Activated CD4-positive, alpha-beta T cell treated with anti-CD3 and anti-CD28 coated beads for 48 hours (primary cell): ENCODE measurements at places on chromosomes 2 and 18.

- DNase-seq = no peak
These were observed 64.7 kb upstream of the HNRNPA3 start for GRCh38 chr2:177147834-177148445.

DNA sequence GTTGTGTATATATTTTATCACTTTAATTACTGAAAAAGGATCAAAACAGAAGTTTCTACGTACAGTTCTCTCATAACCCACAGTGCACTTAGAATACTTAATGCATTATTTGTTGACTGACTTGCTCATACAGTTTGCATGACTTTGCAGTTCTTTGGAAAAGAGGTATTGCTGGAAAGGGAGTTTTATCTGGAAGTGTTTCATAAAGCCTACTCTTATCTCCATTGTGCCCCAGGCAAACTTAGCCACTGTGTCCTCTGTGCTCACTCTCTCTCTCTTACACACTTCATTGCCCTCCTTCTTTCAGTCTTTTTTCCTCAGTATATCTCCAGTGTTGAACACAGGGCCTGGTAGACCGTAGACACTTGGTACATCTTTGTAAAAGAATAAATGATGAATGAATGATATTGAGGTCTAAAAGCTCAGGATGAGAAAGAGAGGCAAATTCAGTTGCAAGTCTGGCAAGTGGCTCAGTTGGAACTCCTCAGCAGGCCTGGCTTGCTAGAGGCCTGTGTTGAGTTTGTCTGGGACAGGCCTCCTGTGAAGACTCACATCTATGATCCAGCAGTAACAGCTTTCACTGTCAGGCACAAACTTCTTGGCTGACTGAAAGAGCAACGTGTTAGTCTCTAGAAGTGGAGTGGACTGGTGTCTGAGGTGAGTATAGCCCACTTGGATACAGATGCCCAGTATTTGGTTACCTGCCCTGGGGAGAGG, 56.1 kb downstream of the SETBP1 start:
- no peak for DNase-seq

DNA sequence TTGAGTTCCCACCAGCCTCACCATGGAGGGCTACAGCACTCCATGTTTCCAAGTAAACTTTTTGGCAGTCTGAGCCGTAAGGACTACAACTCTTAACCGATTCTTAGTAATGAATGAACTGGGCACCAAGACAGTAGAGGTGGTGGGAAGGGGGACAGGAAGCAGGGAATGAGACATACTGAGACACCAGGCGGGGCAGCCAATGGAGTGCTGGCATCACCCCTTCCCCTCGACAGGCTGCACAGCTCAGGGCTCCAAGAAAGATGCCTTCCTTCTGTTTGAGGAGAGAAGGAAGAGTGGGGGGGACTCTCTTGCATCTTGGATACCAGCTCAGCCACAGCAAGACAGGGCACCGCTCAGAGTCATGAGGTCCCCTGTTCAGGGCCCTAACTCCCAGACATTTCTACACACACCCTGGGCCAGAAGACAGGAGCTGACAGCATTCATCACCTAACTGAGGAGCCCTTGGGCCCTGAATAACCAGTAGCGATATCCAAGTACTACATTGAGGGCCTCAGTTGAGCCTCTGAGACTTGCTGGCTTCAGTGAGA, 45.2 kb downstream of the USP34 start:
- no peak for DNase-seq

GRCh38 chr2:200172521-200172920, 134.0 kb upstream of the SPATS2L start:
- DNase-seq = no peak

GRCh38 chr2:134314202-134314601, 60.3 kb downstream of the MGAT5 start:
- no peak for DNase-seq

GRCh38 chr2:120791243-120791961, 55.7 kb downstream of the GLI2 start:
- no peak for DNase-seq

- no peak for DNase-seq
These were observed 56.4 kb upstream of the TCF7L1 start for GRCh38 chr2:85076618-85077274.

GRCh38 chr18:48181857-48182256, 227.3 kb downstream of the ZBTB7C start:
- DNase-seq = no peak

GRCh38 chr2:80410346-80410745, 105.8 kb upstream of the LRRTM1 start:
- no peak for DNase-seq

DNA sequence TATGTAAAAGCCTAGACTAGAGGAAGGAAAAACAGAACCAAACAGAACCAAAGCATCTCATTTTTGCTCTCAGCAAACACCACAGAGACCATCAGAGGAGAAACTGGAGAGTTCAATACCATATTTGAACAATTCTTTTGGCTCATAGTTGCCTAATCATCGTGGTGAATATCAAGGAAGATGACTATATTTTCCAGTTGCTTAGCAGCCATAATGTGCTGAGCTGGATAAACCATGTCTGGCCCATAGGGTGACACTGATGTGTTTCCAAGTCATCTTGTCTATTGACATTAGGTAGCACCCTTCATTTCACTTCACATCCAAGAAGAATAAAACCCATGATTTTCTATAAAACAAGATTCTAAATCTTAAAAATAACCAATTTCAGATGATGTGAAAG, 5.9 kb upstream of the XRCC5 start:
- DNase-seq = no peak
